ENCODE measurements at places on chromosomes 5 and 9.
A peak's percentile ranks its signal among the peaks of the same experiment; 100 is the strongest.

DNA sequence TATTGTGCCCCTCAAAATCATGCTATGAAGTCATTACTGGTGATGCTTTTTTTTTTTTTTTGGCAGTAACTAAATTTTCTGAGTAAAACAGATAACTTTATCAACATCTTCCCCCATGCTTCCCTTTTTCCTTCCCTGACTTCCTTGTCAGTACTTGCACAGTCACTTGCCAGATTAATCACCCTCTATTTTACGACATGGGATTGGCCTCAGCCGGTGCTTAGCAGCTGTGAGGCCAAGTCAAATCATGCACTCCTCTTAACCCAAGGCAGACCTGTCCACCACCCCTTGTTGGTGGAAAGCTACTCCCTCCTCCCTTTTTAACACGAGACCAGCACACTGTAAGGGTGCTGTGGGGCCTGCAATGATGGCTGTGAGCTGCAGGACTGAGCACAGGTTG, 118.0 kb upstream of the OTULINL start:
- DNase-seq, result peak; percentile 38

GRCh38 chr5:153157156-153157555, 333.3 kb upstream of the GRIA1 start:
- no peak for DNase-seq

DNA sequence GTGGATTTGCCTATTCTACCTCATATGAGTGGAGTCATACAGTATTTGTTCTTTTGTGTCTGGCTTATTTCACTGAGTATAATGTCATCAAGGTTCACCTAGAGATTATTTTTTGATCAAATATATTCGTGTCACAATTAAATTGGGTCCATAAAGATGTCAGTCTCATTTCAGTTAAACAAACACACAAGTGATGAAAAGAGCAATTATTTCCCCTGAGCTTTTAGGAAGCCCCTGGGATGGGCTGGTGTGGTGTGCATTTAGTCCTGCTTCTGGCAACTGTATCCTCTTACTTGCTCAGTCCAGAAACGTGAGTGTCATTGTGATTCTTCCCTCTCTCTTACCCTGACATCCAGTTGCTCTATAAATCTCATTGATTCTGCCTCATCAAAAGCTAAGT, 52.8 kb upstream of the CARTPT start:
- no peak for DNase-seq

DNA sequence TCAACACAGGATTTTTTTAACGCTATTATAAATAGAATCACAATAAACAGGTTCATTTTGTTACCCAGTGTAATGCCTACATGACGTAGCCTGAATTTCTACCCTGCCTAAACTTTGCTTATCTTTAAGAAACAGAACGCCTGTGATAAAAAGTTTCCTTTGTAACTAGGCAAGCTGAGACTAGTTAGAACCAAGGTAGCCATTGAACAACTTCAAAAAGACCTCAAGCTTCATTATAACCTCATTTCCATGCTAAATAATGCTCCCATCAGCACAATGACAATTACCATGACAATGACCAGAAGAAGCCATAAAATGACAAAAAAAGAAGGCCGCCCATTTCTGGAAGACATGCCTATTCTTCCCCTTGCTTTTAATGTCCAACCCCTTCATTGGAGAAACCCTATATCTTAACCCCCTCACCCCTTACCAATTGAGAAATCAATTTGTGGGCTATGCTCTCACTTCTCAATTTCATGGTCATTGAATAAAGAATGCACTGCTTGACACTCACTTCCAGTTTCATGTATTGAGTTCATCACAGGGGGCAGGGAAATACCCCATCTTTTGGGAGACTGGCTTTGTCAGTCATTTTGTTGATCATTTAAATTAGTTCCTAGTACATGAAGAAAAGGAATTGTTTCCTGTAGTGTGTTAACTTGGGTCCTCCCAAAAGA, 276.8 kb downstream of the MCTP1 start:
- no peak for DNase-seq

- peak; percentile 31 for DNase-seq
Observed at GRCh38 chr5:67246108-67246507, 49.5 kb upstream of the CD180 start.

GRCh38 chr5:130868186-130868840, 296.7 kb downstream of the HINT1 start:
- DNase-seq, result no peak

DNA sequence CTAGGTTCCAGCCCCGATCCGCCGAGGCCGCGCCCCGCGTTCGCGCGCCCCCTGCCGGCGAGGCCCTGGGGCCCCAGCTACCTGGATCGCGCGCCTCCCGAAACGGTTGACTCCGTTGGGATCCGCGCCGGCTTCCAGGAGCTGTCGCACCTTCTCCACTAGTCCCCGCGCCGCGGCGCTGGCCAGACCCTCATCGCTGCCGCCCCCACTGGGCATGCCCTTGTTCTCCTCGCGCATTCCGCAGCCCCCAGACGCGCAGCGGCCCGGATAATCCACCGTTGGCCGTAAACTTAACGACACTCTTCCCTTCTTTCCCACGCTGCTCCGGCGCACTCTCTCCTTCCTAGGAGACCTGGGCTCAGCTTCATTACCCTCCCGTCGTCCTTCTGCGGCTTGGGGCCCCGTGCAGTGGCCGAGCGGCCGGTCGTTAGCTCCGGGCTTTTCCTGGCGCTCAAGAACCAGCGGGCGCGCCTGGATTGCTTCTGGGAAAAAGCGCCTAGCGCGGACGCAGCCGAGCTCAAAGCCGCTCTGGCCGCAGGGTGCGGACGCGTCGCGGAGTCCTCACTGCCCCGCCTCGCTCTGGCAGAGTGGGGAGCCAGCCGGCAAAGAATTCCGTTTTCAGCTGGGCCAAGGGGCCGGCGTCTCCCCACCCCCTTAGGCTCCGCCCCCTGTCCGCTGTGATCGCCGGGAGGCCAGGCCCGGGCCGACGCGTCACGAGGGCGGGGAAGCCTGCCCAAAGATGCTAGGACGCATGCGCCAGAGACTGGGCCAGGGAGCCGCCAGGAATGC, at the start of gene CDKN2B:
Gene CDKN2B, minus strand, starts transcription at position 589 of the 789 bp plus-strand sequence. Its CDS starts 352 bp downstream, at position 237.
- peak; percentile 79 for DNase-seq

- DNase-seq, result no peak
Observed at GRCh38 chr5:122352331-122352730, 40.3 kb downstream of the SNCAIP start.

- DNase-seq, result peak; percentile 27
Observed at GRCh38 chr9:92706218-92706940, 36.4 kb upstream of the IPPK start.

GRCh38 chr5:110840347-110840960, 101.6 kb downstream of the SLC25A46 start:
- DNase-seq, result no peak

- no peak for DNase-seq
Observed at GRCh38 chr9:24464319-24464951, 81.3 kb downstream of the IZUMO3 start.

DNA sequence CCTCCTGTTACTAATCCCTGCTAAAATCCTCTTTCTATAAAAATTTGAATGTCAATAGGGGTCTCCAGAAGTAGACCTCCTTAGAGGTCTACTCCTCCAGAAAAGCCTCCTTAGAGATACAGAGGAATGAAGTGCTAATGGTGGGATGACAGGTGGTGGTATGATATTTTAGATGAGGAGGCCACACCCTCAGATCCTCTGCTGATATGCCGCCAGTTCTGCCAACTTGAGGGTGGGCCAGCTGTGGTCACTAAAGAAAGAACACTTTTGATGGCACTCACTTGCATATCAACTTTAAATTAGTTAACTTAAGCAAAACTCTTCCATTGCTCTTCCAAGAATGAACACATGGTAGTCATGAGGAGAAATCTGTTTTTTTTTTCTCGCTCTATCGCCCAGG, 16.9 kb upstream of the UBAP2 start:
- DNase-seq, result no peak

DNA sequence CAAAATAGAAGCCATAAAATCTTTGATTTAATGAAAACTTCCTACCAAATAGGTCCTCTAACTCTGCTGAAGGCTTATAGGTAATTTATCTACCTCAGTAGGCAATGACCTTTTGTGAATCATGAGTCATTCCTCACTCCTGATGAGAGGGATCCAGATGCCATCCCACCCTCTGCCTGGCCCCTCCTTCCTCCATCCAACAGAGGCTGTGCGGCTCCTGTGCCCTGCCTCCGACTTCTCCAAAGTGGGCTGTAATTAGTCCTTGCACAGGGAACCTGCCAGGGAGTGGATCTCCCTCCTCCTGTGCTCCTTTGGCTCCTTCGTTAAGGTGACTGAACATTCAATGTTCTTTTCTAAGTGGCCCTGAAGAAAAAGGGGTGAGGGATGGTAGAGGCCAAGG, 213.9 kb upstream of the TBCA start:
- DNase-seq, result peak; percentile 80

- DNase-seq, result peak; percentile 85
Observed at GRCh38 chr5:41793141-41793770, 77.0 kb downstream of the OXCT1 start.

DNA sequence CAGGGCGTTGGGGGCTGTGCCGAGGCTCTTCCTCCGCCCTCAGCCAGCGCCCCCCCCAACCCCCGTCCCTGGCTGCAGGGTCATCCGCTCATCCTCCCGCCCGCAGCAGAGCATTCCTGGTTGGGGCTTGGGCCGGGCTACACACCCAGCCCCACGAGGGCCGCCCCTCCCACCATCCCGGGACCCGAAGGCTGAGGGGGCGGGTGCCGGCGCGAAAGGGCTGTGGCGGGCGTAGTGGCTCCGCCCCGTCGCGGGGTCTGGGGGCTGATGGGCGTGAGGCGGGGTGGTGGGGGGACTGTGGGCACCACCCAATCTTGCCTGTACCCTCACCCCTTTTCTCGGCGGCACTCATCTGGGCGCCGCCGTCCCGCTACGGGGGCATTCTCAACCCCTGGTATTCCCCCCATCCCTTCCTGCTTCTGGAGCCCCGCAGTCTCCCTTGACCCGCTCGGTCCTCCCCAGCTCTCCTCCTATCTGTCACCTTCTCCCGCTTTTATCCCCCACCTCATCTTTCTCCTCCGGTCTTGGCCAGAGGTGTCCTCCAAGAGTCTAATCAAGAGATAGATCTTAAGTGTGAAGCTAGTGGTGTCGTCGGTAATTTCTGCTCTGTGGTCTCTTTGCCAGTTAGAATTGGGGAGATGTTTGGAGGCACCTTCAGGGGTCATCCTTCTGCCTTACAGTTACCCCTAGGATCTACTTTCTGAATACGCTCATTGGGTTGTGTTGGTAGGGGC, 1.6 kb downstream of the FER start:
- DNase-seq, result peak; percentile 25

- DNase-seq, result no peak
Observed at GRCh38 chr5:34656001-34656699, at the start of gene RAI14. RAI14 (plus strand) TSS chr5:34656328; CDS start chr5:34686920, 30,592 bp downstream.

DNA sequence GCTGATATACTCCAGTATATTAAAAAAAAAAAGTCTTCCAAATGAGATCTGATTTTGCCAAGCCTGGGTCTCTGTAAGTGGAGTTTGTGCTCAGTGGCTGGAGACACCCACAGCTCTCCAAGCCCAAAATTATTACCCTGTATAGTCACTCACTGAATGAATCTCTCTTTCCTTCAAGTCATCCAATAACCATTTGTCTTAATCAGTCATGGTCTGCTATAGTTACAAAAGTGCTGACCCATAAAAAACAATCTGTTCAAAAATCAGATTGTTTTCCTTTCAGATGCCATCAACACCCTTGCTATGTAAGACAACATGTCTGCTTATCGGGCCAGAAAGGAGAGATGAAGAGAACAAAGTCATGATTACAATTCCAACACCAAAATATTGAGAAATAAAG, 159.4 kb upstream of the FST start:
- DNase-seq, result no peak

- no peak for DNase-seq
Observed at GRCh38 chr9:2191609-2191972, 176.4 kb downstream of the SMARCA2 start.

DNA sequence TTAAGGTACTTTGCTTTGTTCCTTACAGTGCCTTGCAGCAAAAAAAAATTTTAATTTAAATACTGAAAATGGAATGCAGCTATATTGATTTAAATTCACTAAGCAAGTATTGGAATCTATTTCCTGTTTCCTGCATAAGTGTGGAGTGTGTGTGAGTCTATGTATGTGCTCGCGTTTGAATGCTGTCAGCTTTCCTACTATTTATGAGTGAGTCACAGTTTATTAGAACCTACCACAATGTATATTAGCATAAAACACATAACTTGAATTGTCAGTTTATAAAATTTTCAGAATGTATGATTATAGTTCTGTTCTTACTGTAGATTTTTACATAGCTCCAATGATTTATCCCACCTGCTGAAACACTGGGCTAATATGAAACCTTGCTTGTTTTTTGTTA, 302.1 kb downstream of the NR2F1-AS1 start:
- no peak for DNase-seq
